ENCODE measurements at places on chromosomes 7 and 10. TPM values are rescaled to one million over a fixed set of nuclear protein-coding genes. Genes with fewer than 3 reads are reported as not detected.

GRCh38 chr7:54394834-54395233 is 147.3 kb upstream of the VSTM2A start:
- no peak overlapping the region for H3K4me3 ChIP-seq
- H3K27ac ChIP-seq: no peak overlapping the region
- no peak for DNase-seq
- no peaks in the 10 kb centered on the region for H3K27me3 ChIP-seq

JAZF1 gene
- total RNA-seq: 3.9 TPM

DNA sequence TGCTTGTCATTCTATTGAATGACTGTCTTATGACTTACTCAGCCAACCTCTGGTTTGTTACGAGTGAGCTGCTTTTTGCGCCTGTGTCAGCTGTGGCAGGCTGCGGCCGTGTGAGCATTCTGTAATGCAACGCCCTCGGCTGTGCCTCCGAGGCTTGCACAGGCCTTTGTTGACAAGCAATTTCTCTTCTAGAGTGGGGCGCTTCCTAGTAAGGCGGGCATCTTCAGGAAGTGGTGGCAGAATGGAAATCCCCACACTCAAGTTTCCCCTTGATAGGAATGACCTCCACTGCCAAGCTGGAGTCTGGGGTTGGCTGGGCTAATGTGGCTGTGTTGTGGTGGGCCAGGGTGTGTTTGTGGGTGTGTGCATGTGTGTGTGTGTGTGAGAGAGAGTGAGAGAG is 20.2 kb upstream of the TMEM178B start:
- H3K4me3 ChIP-seq: no peak overlapping the region
- H3K36me3 ChIP-seq: no peaks in the 10 kb centered on the region
- no peak for DNase-seq
- peaks cover 13% of the 10 kb centered on the region for H3K27me3 ChIP-seq
- H3K27ac ChIP-seq: no peak overlapping the region

DNA sequence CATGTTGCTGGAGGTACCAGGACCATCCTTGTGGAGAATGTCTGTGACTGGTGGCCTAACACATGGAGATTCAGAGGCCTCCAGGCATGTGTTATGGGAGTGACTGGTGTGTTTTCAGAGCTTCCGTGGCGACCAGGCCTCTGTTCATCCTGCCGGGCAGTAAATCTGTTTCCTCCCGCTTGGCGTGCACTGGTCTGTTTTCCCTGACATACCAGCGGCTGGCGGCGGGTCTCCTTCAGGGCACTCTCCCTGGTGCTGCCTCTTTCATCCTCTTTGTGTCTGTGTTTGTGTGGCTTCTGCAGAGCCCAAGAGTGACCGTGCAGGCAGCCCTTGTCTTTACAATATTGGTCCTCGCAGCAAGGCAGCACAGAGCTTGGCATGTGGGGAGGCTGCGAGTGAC is 385.1 kb upstream of the MKI67 start:
- no peak for DNase-seq
- no peak overlapping the region for H3K27ac ChIP-seq
- H3K4me3 ChIP-seq: no peak overlapping the region

- no peak for DNase-seq
- no peaks in the 10 kb centered on the region for H3K4me1 ChIP-seq
- no peak overlapping the region for H3K4me3 ChIP-seq
- H3K36me3 ChIP-seq: no peaks in the 10 kb centered on the region
Observed at GRCh38 chr10:18501198-18501597, 150.2 kb downstream of the NSUN6 start.

EBLN1 gene
- not detected for total RNA-seq

GPNMB gene
- 13.3 TPM for total RNA-seq

GRCh38 chr10:62985807-62986600 is 147.1 kb upstream of the NRBF2 start:
- H3K4me3 ChIP-seq: no peak overlapping the region
- H3K4me1 ChIP-seq: no peaks in the 10 kb centered on the region
- peaks cover 11% of the 10 kb centered on the region for H3K27me3 ChIP-seq
- H3K27ac ChIP-seq: no peak overlapping the region

ARID5B gene
- total RNA-seq: 55.2 TPM

DNA sequence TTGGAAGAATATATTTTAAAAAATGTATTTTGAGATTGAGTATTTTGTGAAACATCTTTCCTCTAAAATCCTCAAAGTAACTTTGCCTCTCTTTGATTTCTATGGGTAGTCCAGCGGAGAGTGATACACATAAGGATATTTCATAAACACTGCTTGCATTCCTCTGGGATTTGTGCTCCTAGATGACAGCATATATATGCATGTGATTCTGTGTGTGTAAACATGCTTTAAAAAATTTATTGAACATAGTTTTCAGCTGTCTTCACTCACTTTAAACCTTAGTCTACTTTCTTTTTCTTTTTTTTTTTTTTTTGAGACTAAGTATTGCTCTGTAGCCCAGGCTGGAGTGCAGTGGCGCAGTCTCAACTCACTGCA is 84.6 kb downstream of the KAT6B start:
- H3K27ac ChIP-seq: no peak overlapping the region
- H3K36me3 ChIP-seq: no peaks in the 10 kb centered on the region
- H3K4me1 ChIP-seq: peaks cover 22% of the 10 kb centered on the region
- peaks cover 3% of the 10 kb centered on the region for H3K27me3 ChIP-seq
- DNase-seq: no peak

DNA sequence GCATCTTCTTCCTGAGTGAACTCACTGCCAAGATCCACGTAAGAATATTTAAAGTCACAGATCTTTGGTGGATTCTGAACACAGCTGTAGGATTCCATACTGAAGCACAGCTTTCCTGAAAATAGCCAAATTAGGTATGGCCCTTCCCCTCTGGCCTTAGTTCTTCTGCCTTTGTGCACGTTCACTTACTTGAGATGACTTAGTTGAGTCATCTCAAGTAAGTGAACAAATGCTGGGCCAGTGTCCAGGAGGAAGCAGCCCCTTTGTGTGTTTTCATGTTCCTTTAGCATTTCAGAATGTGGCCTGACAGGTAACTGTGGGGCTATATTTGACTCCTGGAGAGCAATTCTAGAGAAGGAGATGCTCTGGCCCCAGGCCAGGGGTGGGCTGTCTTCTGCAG is 51.5 kb downstream of the CCNY start:
- peak overlapping the region; percentile 49 for H3K27ac ChIP-seq
- no peak for DNase-seq
- no peaks in the 10 kb centered on the region for H3K27me3 ChIP-seq
- peaks cover 23% of the 10 kb centered on the region for H3K4me1 ChIP-seq
- no peak overlapping the region for H3K4me3 ChIP-seq

EPHA1 gene
- 18.0 TPM for total RNA-seq

GRCh38 chr10:119131512-119132240 is 27.8 kb downstream of the DENND10 start:
- no peak for DNase-seq
- no peak overlapping the region for H3K27ac ChIP-seq
- peaks cover 32% of the 10 kb centered on the region for H3K36me3 ChIP-seq

MGAM2 gene
- 9.7 TPM for total RNA-seq

GRCh38 chr7:27606270-27607209 is 56.1 kb downstream of the HIBADH start:
- DNase-seq: no peak
- peak overlapping the region; percentile 38 for H3K4me3 ChIP-seq
- peaks cover 5% of the 10 kb centered on the region for H3K36me3 ChIP-seq
- no peaks in the 10 kb centered on the region for H3K27me3 ChIP-seq
- H3K4me1 ChIP-seq: peaks cover 34% of the 10 kb centered on the region

SPAM1 gene
- total RNA-seq: not detected

- H3K4me3 ChIP-seq: no peak overlapping the region
- H3K4me1 ChIP-seq: peaks cover 27% of the 10 kb centered on the region
- H3K27ac ChIP-seq: no peak overlapping the region
- no peaks in the 10 kb centered on the region for H3K36me3 ChIP-seq
Observed at GRCh38 chr7:132343199-132343598, 233.1 kb downstream of the PLXNA4 start.

DNA sequence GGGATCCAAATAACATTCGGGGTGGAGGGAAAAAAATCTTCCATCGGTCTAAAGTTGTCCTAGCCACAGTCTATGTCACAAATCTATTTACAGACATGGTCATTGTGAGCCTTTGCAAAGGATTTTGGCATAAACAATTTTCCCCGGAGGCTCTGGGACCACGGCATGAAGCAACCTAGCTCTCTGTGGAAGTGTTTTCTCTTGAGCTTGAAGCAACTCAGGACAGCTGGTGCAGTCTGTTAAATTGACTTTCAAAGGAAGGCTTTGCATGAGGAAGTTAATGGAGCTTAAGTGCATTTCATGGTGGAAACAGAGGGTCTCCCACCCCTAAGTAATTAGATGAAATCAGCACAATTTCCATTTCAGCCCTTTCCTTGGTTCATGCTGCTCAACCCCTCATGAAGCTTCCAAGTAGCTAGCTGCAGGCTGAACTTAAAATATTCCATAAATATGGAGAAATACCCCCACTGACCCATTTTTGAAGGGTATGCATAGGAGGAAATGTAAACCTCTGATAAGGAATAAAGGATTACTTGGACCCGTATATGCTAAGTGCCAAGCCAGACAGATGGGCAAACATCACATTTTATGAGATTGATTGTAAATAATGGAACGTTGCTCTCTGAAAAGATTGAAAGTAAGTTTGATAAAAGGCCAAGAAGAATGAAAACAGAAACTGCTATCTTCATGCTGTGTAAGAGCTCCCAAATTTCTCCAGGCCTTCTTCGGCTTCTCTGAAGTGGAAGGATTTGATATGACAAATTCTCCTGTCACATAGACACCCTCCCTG is 39.9 kb downstream of the CCDC3 start:
- H3K27me3 ChIP-seq: no peaks in the 10 kb centered on the region
- DNase-seq: no peak

DNA sequence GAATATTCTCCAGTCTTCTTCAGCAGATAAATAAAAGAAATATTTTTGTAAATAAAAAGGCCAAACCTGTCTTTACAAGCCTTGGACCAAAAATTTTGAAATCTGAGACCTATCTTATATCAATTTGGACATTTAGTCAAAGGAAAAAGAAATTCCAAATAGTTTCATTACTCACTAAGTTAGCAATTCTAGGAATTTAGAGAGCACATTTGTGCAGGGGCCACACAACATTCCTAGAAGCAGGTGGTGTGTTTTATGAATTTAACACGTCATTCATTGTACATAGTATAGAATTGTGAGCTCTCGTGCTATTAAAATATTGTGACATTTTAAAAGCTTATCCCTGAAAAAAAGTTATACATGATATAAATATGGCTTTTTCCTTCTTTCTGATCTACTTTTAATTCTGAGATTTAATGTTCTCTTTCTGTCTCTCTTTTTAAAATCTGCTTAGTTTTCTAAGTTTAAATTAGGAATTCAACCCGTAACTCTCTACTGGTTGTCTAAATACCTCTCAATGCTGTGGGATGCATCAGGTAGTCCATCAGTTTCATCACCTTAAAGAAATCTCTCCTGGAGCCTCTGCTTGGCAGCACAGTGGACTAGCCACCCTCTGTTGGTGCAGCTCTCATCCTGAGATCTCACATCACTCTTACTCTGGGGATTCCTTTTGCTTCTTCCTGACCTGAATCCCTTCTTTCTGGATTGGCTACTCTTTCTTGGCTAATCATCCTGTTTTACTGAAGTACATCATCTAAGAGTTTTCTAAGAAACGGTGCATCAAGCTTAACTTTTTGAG is 124.5 kb downstream of the SEMA3E start:
- H3K4me1 ChIP-seq: peaks cover 23% of the 10 kb centered on the region
- H3K27me3 ChIP-seq: no peaks in the 10 kb centered on the region
- H3K4me3 ChIP-seq: no peak overlapping the region
- H3K27ac ChIP-seq: no peak overlapping the region
- H3K36me3 ChIP-seq: no peaks in the 10 kb centered on the region
- DNase-seq: no peak

CPA2 gene
- 16.3 TPM for total RNA-seq

GRCh38 chr10:1102416-1102815 is 46.2 kb downstream of the WDR37 start:
- DNase-seq: no peak
- H3K4me3 ChIP-seq: no peak overlapping the region
- H3K27ac ChIP-seq: no peak overlapping the region
- peaks cover 51% of the 10 kb centered on the region for H3K36me3 ChIP-seq
- no peaks in the 10 kb centered on the region for H3K27me3 ChIP-seq

DNA sequence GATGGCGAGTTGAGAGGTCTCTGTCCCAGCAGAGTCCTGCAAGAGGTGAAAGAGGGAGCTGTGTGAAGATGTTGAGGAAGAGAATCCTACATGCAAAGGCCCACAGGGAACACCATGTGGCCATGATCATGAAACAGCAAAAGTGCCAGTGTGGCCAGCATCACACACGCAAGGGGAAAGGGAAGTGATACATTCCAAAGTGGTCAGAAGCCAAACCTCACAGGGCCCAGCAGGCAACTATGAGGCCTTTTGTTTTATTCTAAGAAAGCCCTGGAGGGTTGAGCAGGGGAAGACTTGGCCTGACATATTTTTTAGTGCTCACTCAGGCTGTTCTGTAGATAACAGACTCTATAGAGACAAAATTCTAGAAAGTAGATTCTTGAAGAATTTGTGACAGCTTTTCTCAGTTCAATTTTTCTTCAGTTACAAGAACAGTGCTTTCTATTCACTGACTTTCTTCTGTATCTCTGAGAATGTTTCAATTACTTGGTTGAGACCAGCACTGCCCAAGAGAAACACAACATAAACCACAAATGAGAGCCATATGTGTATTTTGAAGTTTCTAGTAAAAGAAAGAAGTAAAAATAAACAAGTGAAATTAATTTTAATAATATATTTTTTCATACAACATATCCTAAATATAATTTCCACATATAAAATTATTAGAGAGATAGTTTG is 82.3 kb downstream of the HTR7 start:
- H3K4me3 ChIP-seq: no peak overlapping the region
- no peak overlapping the region for H3K27ac ChIP-seq
- no peaks in the 10 kb centered on the region for H3K36me3 ChIP-seq
- no peak for DNase-seq
- H3K4me1 ChIP-seq: peaks cover 12% of the 10 kb centered on the region
- peaks cover 3% of the 10 kb centered on the region for H3K27me3 ChIP-seq

AP1S1 gene
- 98.8 TPM for total RNA-seq

HHEX gene
- 6.6 TPM for total RNA-seq

DNA sequence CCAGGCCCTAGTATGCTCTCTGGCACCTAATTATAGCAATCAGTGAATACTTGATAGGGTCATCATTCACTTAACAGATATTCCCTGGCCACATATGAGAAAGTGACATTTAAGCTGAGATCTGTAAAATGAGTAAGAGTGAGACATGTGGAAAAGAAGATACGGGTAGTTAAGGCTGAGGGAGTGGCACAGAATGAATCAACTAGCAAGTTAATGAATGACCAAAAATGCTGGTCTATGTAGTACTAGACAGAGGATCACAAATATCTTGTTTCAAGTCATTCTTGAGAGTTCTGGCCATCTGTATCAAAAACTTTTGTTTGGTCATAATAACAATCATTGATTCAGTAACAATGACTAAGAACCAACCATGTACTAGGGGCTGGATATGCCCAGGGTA is 954.9 kb downstream of the CNTNAP2 start:
- no peaks in the 10 kb centered on the region for H3K4me1 ChIP-seq
- H3K27me3 ChIP-seq: no peaks in the 10 kb centered on the region
- no peak overlapping the region for H3K27ac ChIP-seq
- DNase-seq: no peak

- H3K27me3 ChIP-seq: no peaks in the 10 kb centered on the region
- no peak overlapping the region for H3K27ac ChIP-seq
- H3K4me1 ChIP-seq: peaks cover 9% of the 10 kb centered on the region
Observed at GRCh38 chr7:139332697-139333359, 8.3 kb upstream of the FMC1 start.

GRCh38 chr10:60820093-60820754 is 41.9 kb downstream of the CDK1 start:
- H3K27ac ChIP-seq: peak overlapping the region; percentile 34
- peaks cover 2% of the 10 kb centered on the region for H3K27me3 ChIP-seq
- peaks cover 50% of the 10 kb centered on the region for H3K4me1 ChIP-seq
- H3K4me3 ChIP-seq: peak overlapping the region; percentile 72
- DNase-seq: no peak
- no peaks in the 10 kb centered on the region for H3K36me3 ChIP-seq

Measured in type B pancreatic cell (in vitro differentiated cells).